ENCODE measurements at places on chromosomes 2 and 18.
A peak's percentile ranks its signal among the peaks of the same experiment; 100 is the strongest.

DNA sequence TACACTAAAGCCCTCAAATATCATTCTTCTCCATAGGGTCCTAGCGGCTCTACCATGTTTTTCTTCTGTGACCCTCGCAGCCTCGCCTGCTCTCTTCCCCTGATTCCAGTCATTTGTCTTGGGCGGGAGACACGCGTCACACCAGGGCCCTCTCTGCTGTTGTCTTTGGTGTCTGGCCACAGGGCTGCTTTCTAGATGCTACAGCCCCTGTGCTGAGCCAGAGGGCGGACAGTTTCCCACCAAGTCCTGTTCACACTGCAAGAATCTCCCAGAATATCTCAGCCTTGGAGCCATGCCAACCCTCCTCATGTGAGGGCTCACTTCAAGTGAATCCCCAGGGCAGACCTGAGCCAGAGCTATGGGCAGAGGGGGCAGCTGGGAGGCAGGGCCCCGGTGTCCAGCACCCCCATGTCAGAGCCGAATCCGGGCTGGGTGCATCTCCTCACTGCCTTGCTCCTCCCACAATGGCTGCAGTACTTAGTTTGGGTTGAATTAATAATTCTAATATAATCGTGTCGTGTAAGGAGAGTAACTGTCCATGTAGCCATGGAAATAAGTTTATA, 42.1 kb downstream of the DIPK1C start:
- no peak for DNase-seq

GRCh38 chr2:184137955-184138354, 460.4 kb upstream of the ZNF804A start:
- DNase-seq, result no peak

GRCh38 chr2:102107741-102108070, 34.8 kb upstream of the IL1R1 start:
- DNase-seq, result no peak

- no peak for DNase-seq
Observed at GRCh38 chr2:63696496-63696895, 107.7 kb downstream of the MDH1 start.

GRCh38 chr2:111161971-111162370, 41.3 kb downstream of the BCL2L11 start:
- no peak for DNase-seq

GRCh38 chr2:64738026-64738425, 84.3 kb upstream of the SERTAD2 start:
- no peak for DNase-seq

GRCh38 chr2:215744514-215744913, 268.8 kb downstream of the MREG start:
- no peak for DNase-seq

DNA sequence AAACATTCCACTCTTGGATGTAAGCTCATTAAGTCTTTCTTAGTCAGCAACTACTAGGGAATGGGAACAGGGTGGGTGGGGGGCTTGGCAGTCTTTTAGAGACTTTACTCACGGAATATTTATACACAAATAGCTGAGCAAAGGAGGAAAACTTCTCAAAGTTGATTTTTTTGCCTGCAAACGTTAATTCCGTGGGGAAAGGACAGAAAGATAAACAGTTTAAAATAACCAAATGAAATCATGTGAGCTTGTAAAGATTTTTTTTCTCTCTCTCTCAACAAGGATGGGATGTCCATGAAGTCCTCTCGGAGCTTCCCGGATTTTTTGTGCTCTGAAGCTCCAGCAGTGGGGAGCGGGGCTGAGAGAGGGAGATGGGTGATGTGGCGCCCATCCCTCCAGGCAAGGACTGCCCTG, 32.2 kb upstream of the MAT2A start:
- DNase-seq, result no peak

DNA sequence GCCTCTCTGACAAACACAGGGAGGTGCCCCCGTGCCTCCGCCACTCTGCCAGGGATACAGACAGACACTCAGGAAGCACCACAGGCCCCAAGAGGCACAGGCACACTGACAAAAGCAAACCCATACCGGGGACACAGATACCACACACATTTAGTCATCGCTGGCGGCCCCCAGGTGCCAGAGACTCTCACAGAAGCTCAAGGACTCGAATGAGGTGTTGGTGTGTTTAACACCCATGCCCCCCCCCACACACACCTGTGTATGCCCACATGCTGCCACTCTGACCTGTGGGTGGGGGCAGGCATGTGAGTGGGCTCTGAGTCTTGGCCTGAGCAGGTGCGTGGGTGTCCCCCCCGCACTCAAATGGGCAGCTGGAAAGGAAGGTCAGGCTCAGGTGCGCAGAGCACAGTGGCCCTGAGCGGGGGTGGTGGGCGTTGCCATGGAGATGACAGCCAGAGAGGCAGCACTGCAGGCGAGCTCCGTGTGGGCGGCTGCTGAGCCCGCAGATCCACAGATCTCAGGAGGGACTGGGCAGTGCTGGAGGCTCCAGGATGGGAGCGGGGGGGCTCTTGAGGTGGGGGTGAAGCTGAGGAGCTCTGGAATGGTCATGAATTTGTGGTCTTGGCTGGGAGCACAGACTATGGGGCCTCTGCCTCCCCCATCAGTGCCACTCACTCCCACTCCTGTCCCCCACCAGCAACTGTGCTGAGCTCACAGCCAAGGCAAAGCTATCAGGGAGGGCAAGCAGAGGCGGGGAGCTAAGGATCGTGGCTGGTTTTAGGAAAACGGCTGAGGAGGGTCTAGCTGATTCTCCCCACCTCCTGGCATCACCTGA, 73.9 kb upstream of the TAF1B start:
- DNase-seq, result no peak

DNA sequence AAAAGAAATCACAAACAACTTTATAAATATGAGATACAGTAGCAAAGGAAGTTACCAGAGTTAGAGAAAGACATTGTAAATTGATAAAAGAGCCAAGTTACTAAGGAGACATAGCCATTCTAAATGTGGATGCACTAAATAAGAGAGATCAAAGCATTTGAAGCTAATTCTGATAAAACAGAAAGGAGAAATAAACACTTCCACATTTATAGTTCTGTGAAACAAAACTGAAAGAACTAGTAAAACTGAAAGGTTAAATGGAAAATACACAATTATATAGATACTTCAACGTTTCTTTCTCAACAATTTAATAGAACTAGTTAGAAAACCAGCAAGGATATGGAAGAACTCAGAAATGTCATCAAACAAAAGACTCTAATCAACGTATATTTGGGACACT, 309.0 kb upstream of the CDH2 start:
- DNase-seq, result no peak

- no peak for DNase-seq
Observed at GRCh38 chr2:36559221-36559942, 38.6 kb downstream of the FEZ2 start.

DNA sequence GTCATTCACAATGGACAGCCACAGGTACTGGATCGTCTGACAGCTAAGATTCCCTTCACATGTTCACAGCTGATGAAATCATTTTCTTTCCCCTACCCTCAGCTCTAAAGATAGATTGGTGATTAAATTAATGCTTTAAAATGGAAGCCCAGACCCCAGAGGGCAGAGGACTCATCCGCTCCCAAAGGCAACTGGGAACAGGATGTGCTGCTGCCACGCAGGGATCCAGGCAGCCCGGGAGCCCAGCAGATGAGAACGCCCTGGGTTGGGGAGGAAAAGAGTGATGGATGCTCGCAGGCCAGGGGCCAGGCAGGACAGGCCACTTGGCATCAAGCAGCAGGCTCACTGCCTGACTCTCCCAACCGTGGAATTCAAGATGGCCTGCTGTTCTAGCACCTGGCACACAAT, 41.3 kb downstream of the HDHD2 start:
- DNase-seq, result no peak

DNA sequence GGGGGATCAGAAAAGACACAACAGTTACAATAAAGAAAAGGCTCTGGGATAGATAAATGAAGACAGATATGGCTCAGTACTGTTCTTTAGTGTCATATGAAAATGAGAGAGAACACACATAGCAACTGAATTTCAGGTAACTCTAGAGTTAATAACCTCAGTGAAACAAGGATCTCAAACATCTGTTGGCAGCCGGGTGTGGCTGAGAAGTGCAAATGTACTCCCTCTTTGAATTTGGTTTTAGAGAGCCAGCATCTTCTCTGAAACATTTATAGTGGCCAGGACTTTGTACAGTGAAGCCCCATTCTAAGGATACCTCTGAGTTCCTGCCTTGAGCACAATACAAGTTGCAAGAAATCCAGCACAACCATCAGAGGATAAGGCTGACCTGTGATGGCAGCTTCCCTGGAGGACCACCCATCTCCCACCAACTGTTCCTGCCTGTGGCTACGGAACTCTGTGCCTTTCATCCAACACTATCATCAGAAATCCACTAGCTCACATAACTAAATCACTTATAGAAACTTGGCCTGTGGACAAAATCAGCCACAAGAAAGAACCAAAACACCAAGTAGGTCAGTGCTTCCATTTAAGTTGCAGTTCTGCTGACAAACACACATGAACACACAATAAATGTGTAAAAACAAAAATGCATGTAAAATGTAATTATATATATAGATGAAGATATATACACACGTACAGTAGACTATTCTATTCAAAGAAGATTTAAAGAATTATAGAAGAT, 37.3 kb upstream of the PEX13 start:
- DNase-seq, result no peak

DNA sequence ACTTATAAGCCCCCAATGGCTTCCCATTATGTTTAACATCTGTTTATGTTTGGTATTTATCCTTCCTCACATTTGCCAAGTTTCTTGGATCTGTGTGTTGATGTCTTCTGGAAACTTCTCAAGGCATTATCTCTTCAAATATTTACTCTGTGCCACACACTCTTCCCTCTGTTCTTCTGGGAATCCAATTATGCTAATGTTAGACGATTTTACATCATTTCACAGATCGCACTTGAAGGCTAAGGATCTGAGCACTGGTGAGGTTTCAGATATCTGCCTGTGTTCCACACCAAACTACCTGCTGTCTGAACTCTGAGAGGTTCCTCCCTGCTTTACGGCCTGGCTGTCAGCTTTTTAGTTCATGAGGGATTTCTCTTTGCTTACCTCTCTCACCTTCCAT, 10.1 kb downstream of the AOX1 start:
- no peak for DNase-seq

DNA sequence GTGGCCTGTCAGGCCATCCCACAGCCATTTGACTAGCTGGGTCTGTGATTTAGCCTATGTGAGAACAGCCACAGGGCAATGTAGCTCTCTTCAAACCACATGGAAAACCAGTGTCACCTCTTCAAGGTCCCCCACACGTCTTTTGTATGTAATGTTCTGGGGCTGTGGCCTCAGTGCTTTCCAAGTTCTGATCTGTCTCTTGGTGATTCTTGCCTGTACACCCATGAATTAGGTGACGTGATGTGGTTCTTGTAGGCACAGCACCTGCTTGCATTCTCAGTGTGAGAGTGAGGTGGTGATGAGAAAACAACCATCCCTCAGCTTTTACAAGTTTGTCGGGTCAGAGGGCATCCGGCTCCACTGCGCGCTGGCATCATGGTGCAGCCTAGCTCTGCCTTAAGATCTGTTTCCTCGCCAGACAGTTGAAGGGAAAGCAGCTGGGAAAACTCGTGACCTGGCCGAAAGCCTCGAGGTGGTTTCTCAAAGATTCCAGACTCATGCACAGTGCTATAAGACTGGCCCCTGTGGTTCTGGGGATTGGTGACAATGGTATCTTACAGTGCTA, 125.8 kb downstream of the TANC1 start:
- no peak for DNase-seq

DNA sequence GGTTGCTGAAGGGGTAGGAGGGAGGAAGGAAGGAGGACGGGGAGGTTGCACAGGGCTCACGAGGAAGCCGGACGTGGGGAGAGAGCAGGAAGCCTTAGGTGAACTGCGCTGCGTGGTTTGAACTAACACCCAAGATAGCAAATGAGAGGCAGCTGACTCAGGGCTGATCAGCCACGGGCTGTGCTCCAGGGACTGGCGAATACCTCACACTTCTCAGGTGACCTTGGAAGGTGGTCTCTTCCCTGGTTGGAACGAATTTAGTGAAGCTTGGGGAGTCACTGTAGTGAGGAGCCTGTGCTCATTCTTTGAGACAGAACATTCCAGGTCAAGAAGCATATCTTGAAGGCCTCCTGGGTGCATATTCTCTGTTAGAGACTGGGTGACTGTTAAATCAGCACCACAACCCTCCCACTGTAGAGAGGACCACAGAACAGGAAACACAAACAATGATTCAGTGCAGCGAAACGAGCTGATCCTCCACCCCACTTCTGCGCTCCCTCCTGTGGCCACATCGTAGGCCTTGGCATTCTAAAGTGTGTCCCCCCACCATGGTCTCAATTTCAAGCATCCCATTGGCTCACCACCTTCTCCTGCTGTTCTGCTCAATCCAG, 33.8 kb downstream of the TOGARAM2 start:
- DNase-seq, result peak; percentile 52

DNA sequence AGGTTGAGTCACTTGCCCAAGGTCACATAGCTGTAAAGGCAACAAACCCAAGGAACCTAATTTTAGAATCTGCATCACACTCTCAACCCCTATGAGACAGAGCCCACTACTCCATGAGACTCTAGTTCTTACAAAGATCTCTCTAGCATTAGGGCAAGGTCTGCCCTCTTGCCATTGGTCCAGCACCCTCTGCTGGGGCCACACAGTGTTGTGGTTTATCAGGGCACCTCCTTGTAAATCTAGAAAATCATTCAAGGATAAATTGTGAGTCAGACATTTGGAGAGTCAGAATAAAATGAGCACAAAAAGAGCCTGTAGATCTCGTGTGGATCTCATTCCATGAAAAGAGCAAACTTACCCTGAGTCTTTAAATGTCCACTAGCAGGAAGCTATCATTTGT, 91.2 kb downstream of the SLC8A1 start:
- no peak for DNase-seq

GRCh38 chr18:22320771-22321170, 96.9 kb downstream of the CTAGE1 start:
- no peak for DNase-seq

- no peak for DNase-seq
Observed at GRCh38 chr2:46161911-46162310, 135.3 kb upstream of the EPAS1 start.

DNA sequence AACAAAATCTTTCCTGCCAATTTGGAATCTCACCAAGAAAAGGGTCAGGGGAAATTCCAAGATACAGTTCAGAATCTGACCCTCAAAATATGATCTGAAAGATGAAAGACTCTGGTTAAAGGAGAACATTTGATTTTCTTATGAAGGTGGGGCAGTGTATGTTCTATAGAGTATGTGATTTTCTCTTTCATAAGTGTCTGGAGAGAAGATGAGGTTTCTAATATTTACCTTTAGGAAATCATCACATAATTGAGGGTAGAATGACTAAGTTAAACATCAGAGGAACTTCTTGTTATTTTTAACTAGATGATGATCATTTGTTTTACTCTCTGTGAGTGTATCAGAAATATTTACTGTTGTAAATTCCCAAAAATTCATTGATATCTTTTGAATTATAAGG, 27.8 kb upstream of the MBOAT2 start:
- DNase-seq, result no peak

- no peak for DNase-seq
Observed at GRCh38 chr2:201642086-201642578, 1.2 kb downstream of the TMEM237 start.

- DNase-seq, result no peak
Observed at GRCh38 chr2:113672326-113672932, 45.4 kb downstream of the RABL2A start.

- DNase-seq, result no peak
Observed at GRCh38 chr2:232368311-232368731, 10.2 kb upstream of the ALPP start.

- DNase-seq, result peak; percentile 88
Observed at GRCh38 chr2:11858883-11859282, 112.5 kb downstream of the LPIN1 start.

All from HL-60 (cell line).